ENCODE measurements at places on chromosomes 11 and 22.

GRCh38 chr11:765025-765801 lies 12.1 kb downstream of the GATD1 start:
- DNase-seq, result peak; percentile 74

GRCh38 chr22:50612528-50613221 lies 12.1 kb downstream of the MAPK8IP2 start:
- peak; percentile 32 for DNase-seq

GRCh38 chr11:94519478-94520084 lies 7.3 kb downstream of the C11orf97 start:
- peak; percentile 49 for DNase-seq

- no peak for DNase-seq
These were observed 4.4 kb downstream of the FBXO7 start for GRCh38 chr22:32478994-32479393.

- DNase-seq, result no peak
These were observed 179.4 kb upstream of the SNX19 start for GRCh38 chr11:131095511-131096185.

Data from RPMI8226 (cell line).